ENCODE measurements at places on chromosomes 5 and 9.

DNA sequence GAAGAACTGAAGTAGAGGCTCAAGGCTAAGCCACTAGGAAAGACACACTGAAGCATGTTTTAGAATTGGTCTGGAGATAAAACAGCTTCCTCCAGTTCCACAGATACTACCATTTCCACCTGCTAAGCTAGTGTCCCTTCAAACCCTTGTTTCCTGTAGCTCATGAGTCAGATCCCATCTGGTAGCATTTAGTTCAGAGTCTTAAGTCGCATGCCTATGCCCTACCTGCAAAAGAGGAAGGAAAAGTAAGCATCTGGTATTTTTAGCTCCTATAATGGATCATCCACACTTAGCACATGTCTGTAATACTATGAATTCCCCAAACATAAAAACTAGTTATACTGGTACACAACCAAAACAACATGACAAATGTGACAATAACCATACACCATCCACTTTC is 92.1 kb downstream of the CDKN2A start:
- no peak overlapping the region for H3K27ac ChIP-seq
- H3K4me3 ChIP-seq = no peak overlapping the region
- no peaks in the 10 kb centered on the region for H3K4me1 ChIP-seq
- H3K27me3 ChIP-seq = no peaks in the 10 kb centered on the region

DNA sequence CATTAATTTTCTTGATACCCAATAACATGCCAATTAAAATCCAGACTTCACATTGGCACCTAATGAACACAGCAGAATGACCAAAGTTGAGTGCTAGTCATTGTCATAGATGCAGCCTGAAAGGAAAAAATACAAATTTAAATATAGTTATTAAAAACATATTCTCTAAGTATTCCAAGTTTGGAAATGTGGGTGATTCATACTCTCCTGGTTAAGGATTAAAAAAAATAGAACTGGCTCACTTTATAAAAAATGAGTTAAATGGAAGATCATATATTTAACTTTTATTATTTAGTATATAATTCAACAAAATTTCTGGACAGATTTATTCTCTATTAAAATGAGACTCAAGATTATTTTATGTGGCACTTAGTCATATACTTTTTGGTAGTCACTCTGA is 33.2 kb upstream of the RICTOR start:
- no peaks in the 10 kb centered on the region for H3K4me1 ChIP-seq
- no peak overlapping the region for H3K4me3 ChIP-seq
- no peak overlapping the region for H3K27ac ChIP-seq
- H3K27me3 ChIP-seq = no peaks in the 10 kb centered on the region

- no peaks in the 10 kb centered on the region for H3K36me3 ChIP-seq
- H3K27me3 ChIP-seq = no peaks in the 10 kb centered on the region
- no peaks in the 10 kb centered on the region for H3K4me1 ChIP-seq
- no peak overlapping the region for H3K4me3 ChIP-seq
These were observed 15.0 kb downstream of the NINJ1 start for GRCh38 chr9:93118863-93119702.

DNA sequence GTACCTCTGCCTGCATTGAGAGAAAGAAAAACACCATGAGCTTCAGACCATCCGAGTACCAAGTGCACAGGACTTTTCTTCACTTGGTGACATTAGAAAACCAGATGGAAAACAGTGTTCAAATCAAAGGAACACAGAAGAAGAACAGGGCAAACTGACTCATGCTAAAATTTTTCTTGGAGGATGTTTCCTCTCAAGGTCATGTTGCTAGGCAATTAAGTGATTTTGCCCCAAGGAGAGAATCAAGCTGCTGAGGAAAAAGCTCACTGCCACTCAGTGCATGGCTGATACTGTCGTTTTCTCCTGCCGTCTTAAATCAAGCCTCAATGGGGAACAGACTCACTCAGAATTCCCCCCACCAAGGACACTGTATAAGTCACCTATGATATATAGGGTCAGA is 57.9 kb upstream of the SIMC1 start:
- no peak overlapping the region for H3K27ac ChIP-seq
- H3K4me1 ChIP-seq = no peaks in the 10 kb centered on the region
- H3K4me3 ChIP-seq = no peak overlapping the region
- peaks cover 3% of the 10 kb centered on the region for H3K27me3 ChIP-seq
